Stomach (tissue), 19 donors: ENCODE measurements at places on chromosomes 13 and 19.

- no peak for DNase-seq
- no peak overlapping the region for H3K27ac ChIP-seq
- no peak overlapping the region for H3K4me3 ChIP-seq
- peaks cover 7% of the 10 kb centered on the region for H3K4me1 ChIP-seq
Measured at GRCh38 chr13:74017301-74018061, 116.7 kb downstream of the KLF12 start.

DNA sequence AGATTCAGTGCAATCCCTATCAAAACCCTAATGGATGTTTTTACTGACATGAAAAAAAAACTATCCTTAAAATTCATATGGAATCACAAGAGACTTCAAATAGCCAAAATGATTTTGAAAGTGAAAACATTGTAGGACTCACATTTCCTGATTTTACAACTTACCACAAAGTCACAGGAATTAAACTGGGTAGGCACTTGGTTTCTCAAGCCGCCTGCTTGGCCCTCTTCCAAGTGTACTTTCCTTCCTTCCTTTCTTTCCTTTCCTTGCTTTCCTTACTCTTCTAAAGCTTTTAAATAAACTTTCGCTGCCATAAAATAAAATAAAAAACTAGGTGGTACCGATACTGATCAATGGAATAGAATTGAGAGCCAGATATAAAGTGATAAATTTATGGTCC, 21.0 kb upstream of the CD33 start:
- H3K27ac ChIP-seq: no peak overlapping the region
- H3K4me3 ChIP-seq: no peak overlapping the region
- no peaks in the 10 kb centered on the region for H3K4me1 ChIP-seq
- no peaks in the 10 kb centered on the region for H3K27me3 ChIP-seq

DNA sequence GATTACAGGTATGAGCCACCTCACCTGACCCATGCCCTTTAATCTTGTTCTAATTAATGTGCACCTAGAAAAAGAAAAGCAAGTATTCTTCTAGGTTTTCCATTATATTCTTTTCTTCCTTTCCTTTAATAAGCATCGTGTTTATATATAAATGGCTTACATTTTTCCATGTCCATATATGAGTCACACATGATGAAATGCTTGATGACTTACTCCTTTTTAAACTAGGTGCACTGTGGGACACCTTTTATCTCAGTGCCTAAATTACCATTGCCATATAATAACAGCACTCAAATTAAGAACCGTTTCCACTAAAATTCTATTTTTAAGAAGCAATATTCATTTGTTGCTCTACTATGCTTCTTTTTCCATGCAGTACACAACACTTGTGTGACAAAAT, 363.3 kb downstream of the LIG4 start:
- H3K27ac ChIP-seq: no peak overlapping the region
- no peak overlapping the region for H3K4me3 ChIP-seq
- H3K4me1 ChIP-seq: no peaks in the 10 kb centered on the region
- H3K27me3 ChIP-seq: no peaks in the 10 kb centered on the region

GRCh38 chr19:55158848-55159749, 1.6 kb upstream of the TNNI3 start:
- H3K4me1 ChIP-seq: peaks cover 15% of the 10 kb centered on the region
- no peak overlapping the region for H3K27ac ChIP-seq
- H3K4me3 ChIP-seq: no peak overlapping the region
- peaks cover 68% of the 10 kb centered on the region for H3K27me3 ChIP-seq
- H3K36me3 ChIP-seq: no peaks in the 10 kb centered on the region

GRCh38 chr19:8120636-8121480, 28.5 kb downstream of the FBN3 start:
- H3K4me1 ChIP-seq: no peaks in the 10 kb centered on the region
- no peak overlapping the region for H3K27ac ChIP-seq
- no peak for DNase-seq
- H3K4me3 ChIP-seq: no peak overlapping the region
- H3K36me3 ChIP-seq: no peaks in the 10 kb centered on the region
- peaks cover 1% of the 10 kb centered on the region for H3K27me3 ChIP-seq

- no peaks in the 10 kb centered on the region for H3K27me3 ChIP-seq
- no peak overlapping the region for H3K4me3 ChIP-seq
- H3K36me3 ChIP-seq: no peaks in the 10 kb centered on the region
Measured at GRCh38 chr13:86563308-86563707, 764.1 kb upstream of the SLITRK6 start.

- H3K4me3 ChIP-seq: no peak overlapping the region
- DNase-seq: peak; percentile 88
- H3K27ac ChIP-seq: no peak overlapping the region
- no peaks in the 10 kb centered on the region for H3K4me1 ChIP-seq
- H3K27me3 ChIP-seq: no peaks in the 10 kb centered on the region
Measured at GRCh38 chr13:105442949-105443699, 1092.3 kb downstream of the EFNB2 start.

GRCh38 chr13:59425211-59425741, 738.5 kb downstream of the DIAPH3 start:
- H3K36me3 ChIP-seq: no peaks in the 10 kb centered on the region
- no peak for DNase-seq
- H3K4me3 ChIP-seq: no peak overlapping the region
- no peaks in the 10 kb centered on the region for H3K27me3 ChIP-seq
- no peak overlapping the region for H3K27ac ChIP-seq

- DNase-seq: no peak
- H3K4me1 ChIP-seq: no peaks in the 10 kb centered on the region
- H3K27me3 ChIP-seq: no peaks in the 10 kb centered on the region
- H3K27ac ChIP-seq: no peak overlapping the region
Measured at GRCh38 chr13:114296902-114297301, 15.5 kb downstream of the UPF3A start.

DNA sequence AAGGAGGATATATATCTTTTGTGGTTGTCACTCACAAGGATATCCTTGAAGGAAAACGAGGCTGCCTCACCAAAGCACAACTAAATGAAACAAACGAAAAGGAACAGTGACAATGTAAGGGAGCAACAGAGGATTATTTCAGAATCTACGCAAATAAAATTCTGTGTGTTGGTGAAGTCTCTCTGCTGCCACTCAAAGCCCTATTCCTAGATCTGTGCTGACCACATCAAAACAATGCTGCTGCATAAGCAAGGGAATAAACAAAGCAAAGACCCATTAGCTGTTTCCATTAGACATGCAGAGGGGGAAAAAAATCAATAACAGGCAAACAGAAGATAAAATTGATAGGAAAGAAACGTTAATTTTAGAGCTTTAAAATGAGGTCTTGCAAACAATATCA, 204.4 kb downstream of the MZT1 start:
- no peak overlapping the region for H3K4me3 ChIP-seq
- no peaks in the 10 kb centered on the region for H3K36me3 ChIP-seq
- peaks cover 5% of the 10 kb centered on the region for H3K4me1 ChIP-seq

- DNase-seq: peak; percentile 26
- H3K27me3 ChIP-seq: no peaks in the 10 kb centered on the region
- H3K4me1 ChIP-seq: peaks cover 5% of the 10 kb centered on the region
- no peaks in the 10 kb centered on the region for H3K36me3 ChIP-seq
- no peak overlapping the region for H3K27ac ChIP-seq
Measured at GRCh38 chr13:47166336-47166735, 269.5 kb upstream of the HTR2A start.

- no peak overlapping the region for H3K4me3 ChIP-seq
- no peaks in the 10 kb centered on the region for H3K4me1 ChIP-seq
- H3K27ac ChIP-seq: no peak overlapping the region
Measured at GRCh38 chr13:101217086-101217485, 199.2 kb downstream of the NALCN start.

- peak; percentile 50 for DNase-seq
- H3K4me3 ChIP-seq: no peak overlapping the region
- H3K27me3 ChIP-seq: no peaks in the 10 kb centered on the region
Measured at GRCh38 chr13:40060296-40061007, 405.0 kb downstream of the COG6 start.

GRCh38 chr19:51664131-51664530, 17.5 kb upstream of the SIGLEC14 start:
- no peaks in the 10 kb centered on the region for H3K4me1 ChIP-seq
- no peaks in the 10 kb centered on the region for H3K36me3 ChIP-seq
- H3K4me3 ChIP-seq: no peak overlapping the region
- DNase-seq: no peak

DNA sequence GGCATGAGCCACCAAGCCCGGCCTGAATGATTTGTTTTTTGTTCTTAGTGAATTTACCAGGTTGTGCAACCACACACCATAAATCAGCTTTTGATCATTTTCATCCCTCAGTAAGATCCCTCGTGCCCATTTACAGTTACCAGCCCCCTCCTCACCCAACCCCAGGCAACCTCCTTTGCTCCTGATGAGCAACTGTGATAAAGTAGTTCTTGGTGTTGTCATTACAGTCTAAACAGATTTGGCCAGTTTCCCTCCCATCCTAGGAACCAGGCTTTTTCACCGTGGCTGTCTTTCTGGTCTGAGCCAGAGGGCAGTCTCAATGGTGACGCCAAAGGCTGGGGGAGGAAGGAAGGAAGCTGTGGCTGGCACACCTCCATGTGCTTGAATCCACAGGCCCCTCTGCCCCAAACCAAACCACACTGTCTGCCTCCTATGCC, 61.2 kb upstream of the WDFY2 start:
- no peak overlapping the region for H3K27ac ChIP-seq
- no peaks in the 10 kb centered on the region for H3K27me3 ChIP-seq
- no peak overlapping the region for H3K4me3 ChIP-seq
- no peak for DNase-seq

- peaks cover 14% of the 10 kb centered on the region for H3K27me3 ChIP-seq
- H3K36me3 ChIP-seq: no peaks in the 10 kb centered on the region
- H3K4me1 ChIP-seq: peaks cover 6% of the 10 kb centered on the region
- H3K4me3 ChIP-seq: no peak overlapping the region
Measured at GRCh38 chr13:111895896-111896821, 170.8 kb upstream of the SOX1 start.

- H3K4me3 ChIP-seq: no peak overlapping the region
- H3K4me1 ChIP-seq: no peaks in the 10 kb centered on the region
- no peaks in the 10 kb centered on the region for H3K27me3 ChIP-seq
- no peaks in the 10 kb centered on the region for H3K36me3 ChIP-seq
Measured at GRCh38 chr13:47158593-47158992, 261.7 kb upstream of the HTR2A start.

- H3K27me3 ChIP-seq: no peaks in the 10 kb centered on the region
- H3K36me3 ChIP-seq: no peaks in the 10 kb centered on the region
Measured at GRCh38 chr13:32955881-32956594, 60.2 kb upstream of the KL start.
